ENCODE measurements at places on chromosomes 16 and 17.

DNA sequence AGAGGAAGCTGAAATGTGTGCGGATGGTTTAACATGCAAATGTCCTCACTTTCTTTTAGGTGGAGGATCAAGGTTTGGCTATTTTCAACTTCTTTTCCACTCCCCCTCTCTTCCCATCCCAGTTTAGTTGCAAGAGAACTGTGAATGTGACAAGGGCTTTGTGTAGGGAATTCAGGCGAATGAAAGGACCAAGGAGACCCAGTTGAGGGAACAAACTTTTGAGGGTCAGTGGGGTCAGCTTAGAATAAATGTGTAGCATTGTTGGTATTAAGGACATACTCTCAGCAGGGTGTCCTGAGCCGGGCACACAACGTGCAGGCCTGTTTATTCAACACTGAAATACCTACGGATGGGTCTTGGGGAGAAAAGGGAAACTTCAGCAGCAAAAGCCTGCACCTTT, 346.0 kb downstream of the PMP22 start:
- no peak for DNase-seq

GRCh38 chr17:18261146-18261515, 669 bp downstream of the MIEF2 start:
- DNase-seq, result no peak

DNA sequence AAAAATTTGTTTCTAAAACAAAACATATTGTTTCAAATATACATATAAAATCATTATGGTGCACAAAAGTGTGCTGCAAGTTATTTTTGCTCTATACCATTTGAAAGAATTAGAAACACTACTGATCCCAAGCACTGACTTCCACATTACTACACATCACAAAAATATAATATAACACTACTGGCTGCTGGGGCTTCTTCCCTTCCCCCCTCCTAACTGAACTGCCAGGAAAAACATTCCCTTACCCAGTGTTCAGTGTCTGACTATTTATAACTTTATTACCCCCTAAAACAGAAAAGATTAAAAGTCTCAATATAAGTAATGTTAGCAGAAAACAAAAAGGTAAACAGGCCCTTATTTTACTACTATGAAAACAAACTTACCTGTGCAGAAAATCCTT, 36.9 kb downstream of the GPATCH8 start:
- DNase-seq, result no peak

- no peak for DNase-seq
Measured at GRCh38 chr17:60902399-60902798, 224.7 kb downstream of the BCAS3 start.

- DNase-seq, result no peak
Measured at GRCh38 chr17:57121308-57122042, 36.4 kb downstream of the AKAP1 start.

DNA sequence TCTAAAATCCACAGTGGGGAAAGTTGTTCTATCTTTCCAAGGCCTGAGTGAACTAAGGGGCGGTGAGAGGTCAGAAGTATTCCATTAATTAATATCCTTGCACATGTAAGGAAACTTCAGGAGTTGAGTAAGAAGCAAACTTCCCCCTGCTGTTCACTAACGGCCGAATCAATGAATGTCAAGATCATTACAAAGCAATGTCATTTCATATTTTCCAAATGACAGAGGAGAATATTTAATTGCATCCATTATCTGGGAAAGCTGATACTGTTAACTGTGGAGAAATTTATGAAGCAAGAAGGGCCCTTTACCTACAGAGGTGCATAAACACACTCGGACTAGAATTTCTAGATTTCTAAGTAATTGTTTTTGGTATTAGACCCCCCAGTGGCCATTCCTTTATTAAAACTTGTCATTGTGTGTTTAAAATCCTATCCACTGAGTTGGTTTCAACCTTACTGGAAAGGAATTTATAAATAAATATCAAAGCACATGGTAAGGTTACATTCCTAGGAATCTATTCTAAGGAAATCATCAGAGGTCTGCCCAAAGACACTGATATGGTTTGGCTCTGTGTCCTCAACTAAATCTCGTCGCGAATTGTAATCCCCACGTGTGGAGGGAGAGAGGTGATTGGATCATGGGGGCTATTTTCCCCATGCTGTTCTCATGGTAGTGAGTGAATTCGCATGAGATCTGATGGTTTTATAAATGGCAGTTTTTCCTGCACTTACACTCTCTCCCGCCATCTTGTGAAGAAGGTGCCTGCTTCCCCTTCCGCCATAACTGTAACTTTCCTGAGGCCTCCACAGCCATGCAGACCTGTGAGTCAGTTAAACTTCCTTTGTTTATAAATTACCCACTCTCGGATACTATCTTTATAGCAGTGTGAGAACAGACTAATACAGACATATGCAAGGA, 20.4 kb upstream of the SMURF2 start:
- no peak for DNase-seq

DNA sequence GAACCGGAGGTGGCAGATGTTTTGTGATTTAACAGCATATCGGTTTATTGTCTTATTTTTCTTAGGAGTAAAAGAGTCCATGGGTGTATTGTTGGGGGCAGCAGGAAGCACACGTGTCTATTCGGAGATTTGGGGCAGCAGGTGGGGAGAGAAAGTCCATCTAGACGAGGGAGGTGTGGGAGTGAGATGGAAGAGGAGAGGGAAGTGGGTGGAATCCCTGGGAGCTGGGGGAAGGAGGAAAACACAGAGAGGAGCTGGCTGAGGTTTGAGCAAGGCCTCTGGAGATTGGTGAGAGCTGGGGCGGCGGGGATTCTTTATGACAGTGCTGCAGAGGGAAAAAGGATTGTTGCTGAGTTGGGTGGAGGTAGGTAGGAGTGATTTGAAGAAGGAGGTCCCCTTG, 72.1 kb downstream of the PRKCB start:
- no peak for DNase-seq

GRCh38 chr17:28810437-28810836, 32.2 kb downstream of the FAM222B start:
- DNase-seq, result no peak

GRCh38 chr17:538181-538973, 176.3 kb downstream of the VPS53 start:
- no peak for DNase-seq

GRCh38 chr17:83145358-83145738, 65.9 kb downstream of the METRNL start:
- no peak for DNase-seq

DNA sequence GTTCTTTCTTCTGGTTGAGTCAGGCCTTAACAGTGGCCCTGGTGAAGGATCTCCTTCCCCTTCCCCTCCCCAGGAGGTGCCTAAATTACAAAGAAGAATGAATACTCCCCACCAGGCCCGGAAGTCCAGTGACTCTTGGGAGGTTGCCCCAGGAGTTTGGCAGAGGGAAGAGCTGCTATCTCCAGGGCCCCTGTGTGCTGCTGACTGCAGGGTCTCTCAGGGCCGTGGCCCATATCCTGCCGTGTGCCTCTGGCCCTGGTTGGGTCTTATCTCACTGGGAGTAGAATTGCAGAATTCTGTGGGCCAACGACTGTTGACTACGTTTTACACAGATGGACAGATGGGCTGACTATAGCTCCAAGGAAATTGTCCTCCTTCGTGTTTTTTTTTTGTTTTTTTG, 28.0 kb downstream of the AKAP1 start:
- DNase-seq, result no peak

DNA sequence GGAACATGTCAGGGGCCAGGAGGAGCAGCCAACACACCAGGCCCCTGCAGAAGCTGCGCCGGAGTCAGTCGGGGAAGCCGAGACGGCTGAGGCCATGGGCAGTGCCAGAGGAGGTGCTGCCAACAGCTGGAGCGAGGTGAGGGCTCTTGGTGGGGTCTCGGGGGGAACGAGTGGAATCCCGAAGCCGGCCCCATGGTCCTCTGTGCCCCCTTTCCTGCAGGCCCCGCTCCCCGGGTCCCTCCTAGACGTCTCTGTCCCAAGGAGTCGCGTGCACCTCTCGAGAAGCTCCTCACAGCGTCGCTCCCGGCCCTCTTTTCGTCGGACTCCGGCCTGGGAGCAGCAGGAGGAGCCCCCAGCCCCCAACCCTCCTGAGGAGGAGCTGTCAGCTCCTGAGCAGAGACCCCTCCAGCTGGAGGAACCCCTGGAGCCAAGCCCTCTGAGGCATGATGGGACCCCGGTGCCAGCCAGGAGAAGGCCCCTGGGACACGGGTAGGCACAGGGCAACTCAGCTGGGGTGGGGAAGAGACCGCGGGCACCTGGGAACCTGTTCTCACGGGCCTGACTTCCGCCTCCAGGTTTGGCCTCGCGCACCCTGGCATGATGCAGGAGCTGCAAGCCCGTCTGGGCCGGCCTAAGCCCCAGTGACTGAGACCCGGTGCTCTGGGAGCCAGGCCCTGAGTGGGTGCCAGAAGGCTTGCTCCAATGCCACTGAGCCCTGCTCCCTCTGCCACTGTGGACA, 3.6 kb downstream of the APOBR start:
- no peak for DNase-seq

GRCh38 chr16:58499615-58500351, at the start of gene NDRG4:
Gene NDRG4, plus strand, starts transcription at chr16:58500143. Its CDS starts 106 bp downstream, at chr16:58500249.
- DNase-seq, result peak; percentile 11

- DNase-seq, result no peak
Measured at GRCh38 chr16:78645657-78646056, 546.2 kb downstream of the WWOX start.

- no peak for DNase-seq
Measured at GRCh38 chr17:69884356-69884755, 190.7 kb upstream of the KCNJ16 start.

DNA sequence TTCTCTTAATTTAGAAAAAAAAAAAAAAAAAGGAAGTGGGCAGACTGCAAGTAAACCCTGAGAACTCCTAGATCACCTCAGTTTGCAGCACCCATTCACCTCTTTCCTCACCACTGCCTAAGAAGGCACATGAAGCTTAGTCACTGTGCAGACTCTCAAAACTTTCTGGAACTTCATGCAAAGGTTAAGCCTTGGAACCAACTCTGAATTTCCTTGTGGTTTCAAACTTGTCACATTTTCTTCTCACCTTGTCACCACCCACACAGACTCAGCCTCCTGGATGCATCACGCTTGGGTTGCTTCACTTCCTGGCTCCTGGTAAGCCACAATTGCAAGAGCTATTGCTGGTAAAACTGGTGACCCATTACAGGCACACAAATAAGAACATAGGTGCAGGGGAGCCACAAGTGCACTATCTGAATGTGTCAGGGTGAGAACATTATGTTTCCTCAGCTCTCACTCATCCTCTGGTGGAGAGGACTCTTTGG, 15.0 kb upstream of the CPD start:
- peak; percentile 91 for DNase-seq

GRCh38 chr16:89009343-89010209, 32.6 kb upstream of the CBFA2T3 start:
- DNase-seq, result no peak

DNA sequence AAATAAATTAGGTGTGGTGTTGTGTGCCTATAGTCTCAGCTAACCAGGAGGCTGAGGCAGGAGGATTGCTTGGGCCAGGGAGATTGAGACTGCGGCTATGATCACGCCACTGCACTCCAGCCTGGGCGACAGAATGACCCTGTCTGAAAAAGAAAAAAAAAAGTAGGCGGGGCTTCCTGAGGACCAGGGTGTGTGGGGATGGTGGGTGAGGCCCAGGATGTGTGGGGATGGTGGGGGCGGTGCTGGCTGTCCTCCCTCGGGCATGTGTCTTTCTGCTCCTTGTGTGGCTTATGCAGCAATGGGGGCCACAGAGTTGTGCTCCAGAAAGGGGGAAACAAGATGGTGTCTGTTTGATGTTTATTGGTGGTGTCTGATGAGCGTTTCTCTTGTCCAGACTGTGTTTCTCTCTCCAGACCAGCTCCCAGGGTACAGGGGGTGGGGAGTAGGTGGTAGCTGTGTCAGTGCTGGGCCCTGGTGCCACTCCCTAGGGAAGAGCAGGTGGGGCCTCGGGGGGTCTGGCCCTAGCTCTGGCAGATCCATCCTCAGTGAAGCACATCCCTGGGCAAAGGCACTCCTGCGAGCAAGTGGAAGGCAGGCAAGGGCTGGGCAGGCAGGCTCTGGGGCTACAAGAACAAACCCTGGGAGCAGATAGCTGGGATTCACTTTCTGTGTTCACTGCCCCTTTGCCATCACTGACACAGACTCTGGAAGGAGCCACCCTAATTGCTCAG, 2.3 kb downstream of the LCAT start:
- no peak for DNase-seq

DNA sequence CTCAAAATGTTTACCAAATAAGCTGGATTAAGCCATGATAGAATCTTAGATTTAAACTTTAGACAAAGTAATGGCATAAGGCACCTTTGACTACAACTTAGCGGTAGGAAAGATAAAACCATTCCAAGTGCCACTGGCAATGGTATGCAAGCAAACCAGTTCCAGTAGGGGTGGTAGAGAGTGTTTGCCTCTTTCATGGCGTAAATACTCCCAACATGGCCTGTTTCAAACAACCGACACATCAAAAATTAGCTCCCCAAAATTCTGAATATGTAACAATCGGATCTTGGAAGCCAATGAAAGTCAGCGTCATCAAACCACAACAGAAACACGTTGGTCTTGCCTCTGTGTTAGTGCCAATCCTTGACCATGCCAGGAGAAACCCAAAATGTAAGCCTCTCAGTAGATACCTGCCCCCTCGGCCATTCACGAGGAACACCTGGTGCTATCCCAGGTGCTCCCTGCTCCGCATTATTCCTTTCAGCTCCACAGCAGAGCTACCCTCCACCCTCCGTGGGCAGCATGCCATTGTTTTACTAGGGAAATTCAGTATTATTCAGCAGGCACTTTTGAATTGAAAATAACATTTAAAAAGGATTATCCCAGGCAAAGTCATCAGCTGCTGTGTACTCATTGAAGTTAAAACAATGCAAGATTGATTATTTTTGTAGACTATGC, 307.8 kb upstream of the CDH11 start:
- DNase-seq, result no peak

DNA sequence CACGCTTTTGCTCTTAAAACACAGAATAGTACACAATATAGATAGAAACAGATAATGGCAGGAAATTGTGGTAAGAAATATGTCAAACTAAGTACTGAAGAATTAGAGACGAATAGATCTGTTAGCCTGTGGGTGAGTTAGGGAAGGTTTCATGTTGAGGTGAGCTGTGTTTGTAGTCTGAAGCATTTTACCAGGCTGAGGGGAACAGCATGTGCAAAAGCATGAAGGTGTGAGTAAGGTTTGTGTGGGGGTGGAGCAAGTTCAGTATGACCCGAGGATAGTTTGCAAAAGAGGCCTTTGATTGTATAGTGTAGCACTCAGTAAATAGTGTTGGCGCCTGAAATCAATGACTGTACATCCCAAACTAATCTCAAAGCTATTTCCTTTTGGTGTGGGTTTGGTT, 13.8 kb downstream of the IGSF6 start:
- peak; percentile 35 for DNase-seq

DNA sequence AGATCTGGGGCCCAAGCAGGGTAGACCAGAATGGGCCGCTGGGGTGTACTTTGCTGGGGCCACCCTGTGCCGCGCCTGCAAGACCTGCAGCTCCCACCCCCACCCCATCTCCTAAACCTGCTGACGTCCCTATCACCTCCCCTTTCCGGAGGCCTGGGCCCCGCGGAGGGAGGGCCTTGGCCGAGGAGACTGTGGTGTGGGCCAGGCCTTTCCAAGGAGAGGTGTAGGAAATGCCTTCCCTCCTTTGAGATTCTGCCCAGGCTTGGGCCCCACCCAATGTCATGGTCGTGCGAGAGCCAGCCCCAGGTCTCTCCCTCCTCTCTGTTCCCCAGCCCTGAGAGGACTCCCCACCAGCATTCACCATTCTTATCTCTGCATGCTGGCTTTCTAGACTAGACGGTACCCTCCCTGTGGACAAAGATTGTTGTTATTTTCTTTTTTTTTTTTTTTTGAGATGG, 3.9 kb upstream of the WFIKKN2 start:
- no peak for DNase-seq

All from stimulated activated CD4-positive, alpha-beta T cell treated with anti-CD3 and anti-CD28 coated beads, Interleukin-4, amount 100 ng/mL, for 4 hours (primary cell).